ENCODE measurements at places on chromosomes 4 and X. TPM values are rescaled to one million over a fixed set of nuclear protein-coding genes. Genes with fewer than 3 reads are reported as not detected.

DNA sequence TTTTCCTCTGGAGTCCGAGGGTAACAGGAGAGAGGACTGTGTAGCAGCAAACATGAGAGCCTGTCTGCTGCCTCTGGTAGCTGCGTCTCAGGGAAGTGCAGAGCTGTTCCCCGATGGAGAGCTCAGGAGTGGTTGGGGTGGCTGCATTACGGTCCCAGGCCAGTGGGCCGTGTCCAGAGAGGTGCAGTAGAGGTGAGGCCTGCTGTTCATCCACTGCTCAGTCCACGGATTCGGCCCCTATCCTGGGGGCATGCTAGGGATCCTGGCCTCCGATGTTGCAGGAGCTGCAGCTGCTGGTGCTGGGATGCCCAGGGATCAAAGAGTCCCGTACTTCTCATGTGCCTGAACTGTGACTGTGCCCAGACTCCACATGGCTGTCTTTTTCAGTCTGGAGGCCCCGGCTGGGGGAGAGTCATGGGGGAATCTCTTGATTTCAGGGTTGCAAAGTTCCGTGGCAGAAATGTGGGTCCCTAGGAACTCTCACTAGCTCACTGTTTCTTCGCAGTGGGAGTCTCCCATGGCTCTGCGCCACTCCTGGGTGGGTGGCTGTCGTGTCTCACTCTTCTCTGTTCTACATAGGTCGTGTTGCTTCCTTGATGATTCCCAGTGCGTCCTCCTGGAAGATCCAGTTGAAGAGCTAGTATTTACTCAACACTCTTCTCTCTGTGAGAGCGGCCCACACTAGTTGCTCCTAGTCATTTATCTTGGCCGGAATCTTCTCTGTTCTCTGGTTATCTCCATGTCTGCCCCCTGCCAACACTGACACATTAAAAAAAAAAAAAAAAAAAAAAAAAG, 109.5 kb upstream of the CENPE start:
- DNase-seq: no peak

DNA sequence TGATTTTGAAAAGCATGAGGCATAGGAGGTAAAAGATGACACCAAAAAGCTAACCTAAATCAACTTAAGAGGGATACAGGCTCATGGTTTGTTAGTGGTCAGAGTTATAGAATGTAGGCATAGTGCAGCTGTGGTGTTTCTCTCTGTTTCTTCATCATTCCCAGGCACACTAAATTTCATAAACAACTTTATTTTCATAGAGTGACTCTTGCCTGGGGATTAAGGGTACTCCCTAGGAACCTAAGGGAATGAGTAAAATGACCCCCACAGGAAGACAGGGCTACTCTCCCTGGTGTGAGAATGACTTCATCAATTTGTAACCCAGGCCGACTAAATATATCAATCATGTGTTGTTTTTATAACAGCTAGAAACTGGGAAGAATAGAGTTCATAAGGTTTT, 11.1 kb downstream of the FABP2 start:
- no peak for DNase-seq

The CXCL10 gene
- not detected for polyA plus RNA-seq

The ZDHHC15 gene
- polyA plus RNA-seq: not detected

The PCDH7 gene
- not detected for polyA plus RNA-seq

The SPCS3 gene
- 40.7 TPM for polyA plus RNA-seq

The ETDB gene
- not detected for polyA plus RNA-seq

The BEX4 gene
- polyA plus RNA-seq: 80.1 TPM

DNA sequence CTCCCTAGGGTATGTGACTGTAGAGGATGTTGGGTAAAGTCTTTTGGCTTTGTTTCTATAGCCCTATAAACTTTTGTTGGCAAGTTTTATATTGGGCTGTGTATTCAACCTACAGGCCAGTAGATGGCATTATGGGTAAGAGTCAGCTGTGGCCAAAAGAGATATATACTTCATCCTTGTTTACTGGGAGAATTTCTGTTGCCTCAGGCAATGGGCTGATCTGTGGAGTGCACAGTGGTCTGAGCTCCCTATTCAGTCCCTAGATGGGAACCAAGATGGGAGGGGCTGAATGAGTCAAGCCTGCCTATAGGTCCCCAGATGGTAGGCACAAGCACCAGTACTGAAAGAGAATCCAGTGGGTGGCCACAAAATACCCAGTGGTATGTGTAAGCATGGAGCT, 580.6 kb downstream of the EPHA5 start:
- DNase-seq: no peak

- DNase-seq: no peak
These were observed 60.4 kb downstream of the CLCN4 start for GRCh38 chrX:10217198-10217597.

DNA sequence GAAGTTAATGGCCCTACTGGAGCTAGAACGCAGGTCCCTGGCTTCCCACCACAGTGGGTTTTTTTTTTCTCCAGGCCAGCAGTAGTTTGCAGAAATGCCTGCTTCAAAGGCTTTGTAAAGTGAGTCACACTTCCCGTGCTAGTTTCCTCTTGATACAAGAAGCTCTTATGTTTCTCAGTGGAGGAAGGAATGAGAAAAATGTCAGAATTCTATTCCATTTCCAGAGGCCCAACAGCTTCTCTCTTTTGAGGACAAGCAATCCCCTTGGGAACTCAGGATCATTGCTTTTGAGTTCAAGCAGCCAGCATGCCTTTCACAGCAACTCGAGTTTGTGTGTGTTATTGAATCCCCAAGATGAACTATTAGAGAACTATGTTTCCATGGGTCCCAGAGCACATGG, 134.3 kb downstream of the GUCY2F start:
- DNase-seq: no peak

DNA sequence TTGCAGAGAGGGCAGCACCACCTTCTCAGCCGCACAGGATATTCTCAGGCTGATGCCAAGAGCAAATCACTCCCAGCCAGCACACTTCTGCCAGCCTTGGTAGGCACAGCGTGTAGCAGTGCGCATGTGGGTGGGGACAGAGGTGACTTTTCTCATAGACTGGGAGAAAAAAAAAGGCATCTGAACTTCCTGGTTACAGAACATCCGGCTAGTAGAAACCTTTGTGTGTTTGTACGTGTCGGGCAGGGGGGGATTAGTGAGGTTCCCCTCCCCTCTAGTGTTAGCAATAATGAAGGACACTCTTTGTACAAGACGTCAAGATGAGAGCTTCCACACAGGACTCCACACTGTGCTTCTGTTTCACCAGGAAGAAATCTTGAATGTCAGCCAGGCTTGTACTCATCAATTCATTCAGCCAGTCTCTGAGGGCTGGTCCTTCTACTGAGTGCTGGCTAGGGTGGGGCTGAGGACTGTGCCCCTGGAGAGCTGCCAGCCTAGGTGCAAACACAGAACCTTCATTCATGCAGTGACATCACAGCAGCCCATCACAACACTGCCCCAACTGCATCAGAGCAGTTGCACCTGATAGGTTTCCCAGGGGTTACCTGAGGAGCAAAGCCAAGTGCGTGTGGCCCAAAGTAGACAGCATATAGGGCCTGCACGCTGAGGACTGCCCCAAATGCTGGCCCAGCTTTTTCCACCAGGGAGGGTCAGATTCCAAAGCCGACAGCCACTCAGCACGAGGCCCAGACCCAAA, 34.7 kb downstream of the SLC25A5 start:
- DNase-seq: no peak

The SH3BGRL gene
- polyA plus RNA-seq: 301 TPM

DNA sequence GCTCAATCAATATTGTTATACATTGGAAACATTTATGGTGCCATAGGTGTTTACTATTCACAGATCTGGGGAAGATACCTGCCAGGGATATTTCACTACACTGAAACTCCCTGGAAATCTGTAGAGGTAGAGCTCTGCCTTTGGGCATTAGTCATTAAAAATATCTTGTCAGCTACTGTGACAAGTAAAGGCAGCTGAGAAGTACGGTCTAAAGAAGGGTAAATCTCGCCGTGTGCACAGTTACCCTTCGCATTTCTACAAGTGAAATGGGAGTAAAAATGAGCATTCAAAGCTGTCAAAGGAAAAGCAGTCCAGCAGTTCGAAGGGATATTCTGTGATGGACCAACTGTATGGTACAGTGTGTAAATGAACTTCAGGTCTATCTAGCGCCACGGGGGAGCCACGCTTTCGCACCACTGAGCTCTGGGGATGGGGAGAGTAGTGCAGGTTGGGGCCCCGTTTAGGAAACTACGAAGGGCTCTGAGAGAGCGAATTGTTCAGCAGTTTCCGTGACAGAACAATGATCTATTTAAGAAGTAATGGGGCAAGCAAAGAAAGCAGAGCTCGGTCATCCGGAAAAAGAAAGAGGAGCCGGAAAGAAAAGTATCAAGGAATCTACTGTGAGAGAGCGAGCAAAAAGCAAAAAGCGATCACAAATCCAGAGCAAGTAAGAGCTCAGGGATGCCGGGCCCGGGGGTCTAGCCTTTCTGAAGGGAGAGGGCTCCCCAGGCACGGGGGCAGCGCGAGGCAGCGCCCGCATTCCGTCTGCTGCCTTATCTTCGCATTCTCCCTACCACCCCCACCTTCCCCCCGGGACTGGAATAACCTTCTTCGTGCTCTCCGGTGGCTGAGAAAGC, 646 bp downstream of the TIGD4 start:
- DNase-seq: no peak

- DNase-seq: no peak
These were observed 70.7 kb upstream of the SH3RF1 start for GRCh38 chr4:169341490-169341889.

DNA sequence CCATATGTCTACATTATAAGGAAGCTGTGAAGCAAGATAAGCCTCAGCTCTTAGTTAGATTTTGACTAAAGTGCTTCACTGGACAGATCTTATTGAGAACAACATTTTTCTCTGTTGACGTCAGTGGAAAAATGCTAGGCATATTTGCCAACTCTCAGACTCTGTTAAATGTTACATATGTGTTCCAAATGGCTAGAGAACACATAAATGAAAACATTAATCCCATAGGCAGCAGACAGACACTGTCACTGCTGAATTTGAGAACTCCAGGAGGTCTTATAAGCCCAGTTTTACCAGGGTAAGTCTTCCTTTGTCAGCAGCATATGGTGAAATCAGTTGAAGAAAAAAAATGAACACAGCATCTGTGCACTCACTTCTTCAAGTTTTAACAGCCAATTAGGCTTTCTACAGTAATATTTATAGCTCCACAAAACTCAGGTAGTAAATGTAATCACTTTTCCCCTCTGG, 186.9 kb downstream of the CAMK2D start:
- no peak for DNase-seq

The ACSL4 gene
- 5.4 TPM for polyA plus RNA-seq

GRCh38 chr4:18593297-18594002, 571.9 kb upstream of the LCORL start:
- peak; percentile 43 for DNase-seq

The UBE2A gene
- polyA plus RNA-seq: 98.9 TPM

The PDLIM3 gene
- 0.12 TPM for polyA plus RNA-seq

GRCh38 chr4:143185253-143186107, 763 bp downstream of the USP38 start:
- DNase-seq: no peak

The SPATA18 gene
- 2.0 TPM for polyA plus RNA-seq

GRCh38 chr4:152999346-153000075, 63.4 kb downstream of the FHDC1 start:
- DNase-seq: no peak

DNA sequence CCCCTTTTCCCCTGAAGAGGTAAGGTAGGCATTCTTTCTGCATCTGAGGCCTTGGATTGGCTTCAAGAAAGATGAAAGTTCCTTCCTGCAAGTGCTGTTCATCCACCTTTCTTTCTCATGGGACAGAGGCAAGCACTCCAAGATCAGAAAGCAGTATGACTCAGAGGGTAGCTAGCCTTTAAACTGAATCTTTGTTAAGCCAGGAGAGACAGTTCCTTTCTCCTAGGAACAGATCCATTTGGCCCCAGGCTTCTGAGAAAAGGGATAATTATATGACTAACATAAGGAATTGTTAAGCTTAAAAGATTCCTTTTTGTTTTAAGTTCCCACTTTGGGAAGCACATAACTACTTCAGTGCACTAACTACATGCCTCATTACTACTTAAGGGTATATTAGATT, 192.0 kb downstream of the PPP3CA start:
- DNase-seq: no peak

- DNase-seq: no peak
These were observed 310.4 kb downstream of the SPRY1 start for GRCh38 chr4:123706973-123707372.

- DNase-seq: peak; percentile 80
These were observed at the start of gene KLHL2 for GRCh38 chr4:165207431-165208220. Gene KLHL2, plus strand, starts transcription at chr4:165207561. Its CDS starts 316 bp downstream, at chr4:165207877.

The TSPYL2 gene
- 10.9 TPM for polyA plus RNA-seq

The NLGN3 gene
- polyA plus RNA-seq: not detected

DNA sequence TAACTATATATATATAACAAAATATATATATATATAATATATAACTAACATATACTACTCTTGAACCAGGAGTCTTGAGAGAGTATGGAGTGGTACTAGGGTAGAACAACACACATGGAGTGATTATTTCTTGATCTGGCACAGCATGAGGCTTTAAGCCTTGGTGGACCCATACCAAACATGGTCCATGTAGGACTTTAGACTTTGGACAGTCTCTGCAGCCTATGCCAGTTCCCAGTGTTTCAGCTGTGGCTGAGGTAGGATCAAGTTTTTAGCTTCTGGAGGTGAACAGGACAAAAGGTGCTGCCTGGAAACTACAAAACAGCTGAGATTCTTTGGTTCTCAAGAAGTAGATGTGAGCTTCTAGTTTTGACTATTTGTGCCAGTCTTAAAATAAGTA, 20.6 kb downstream of the CORIN start:
- no peak for DNase-seq

- DNase-seq: no peak
These were observed 424.3 kb downstream of the GRXCR1 start for GRCh38 chr4:43316813-43317212.

The PIM2 gene
- 202 TPM for polyA plus RNA-seq

- no peak for DNase-seq
These were observed 23.5 kb upstream of the SYNPO2 start for GRCh38 chr4:118865091-118865708.

The UGT2A3 gene
- polyA plus RNA-seq: not detected

The MAGEA11 gene
- polyA plus RNA-seq: not detected

GRCh38 chr4:166377578-166377977, 504.5 kb downstream of the TLL1 start:
- DNase-seq: no peak

The NUDT11 gene
- polyA plus RNA-seq: 0.32 TPM

The GABRB1 gene
- polyA plus RNA-seq: not detected

DNA sequence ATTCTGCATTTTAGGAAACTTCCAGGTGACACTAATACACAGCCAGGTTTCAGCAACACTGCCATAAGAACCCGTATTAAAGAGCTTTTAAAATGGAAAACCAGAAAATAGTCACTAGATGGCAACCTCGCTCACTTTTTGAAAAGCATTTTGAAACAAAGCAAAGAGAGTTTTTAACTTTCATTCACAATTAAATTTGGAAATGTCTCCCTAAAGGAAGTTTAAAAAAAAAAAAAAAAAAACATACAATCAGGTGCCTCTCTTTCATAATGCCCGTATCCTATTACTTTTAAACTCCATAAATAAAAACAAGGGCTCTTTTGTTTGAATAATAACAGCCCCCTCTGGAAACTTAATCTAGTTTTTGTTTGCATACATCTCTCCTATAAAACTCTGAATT, 20.3 kb downstream of the MEPE start:
- DNase-seq: no peak

GRCh38 chrX:8684201-8684965, 47.6 kb downstream of the ANOS1 start:
- DNase-seq: no peak

The ERVMER34-1 gene
- polyA plus RNA-seq: not detected
